ENCODE measurements at places on chromosomes 7 and 10.

- DNase-seq, result no peak
Observed at GRCh38 chr10:114087255-114087654, 43.6 kb downstream of the ADRB1 start.

DNA sequence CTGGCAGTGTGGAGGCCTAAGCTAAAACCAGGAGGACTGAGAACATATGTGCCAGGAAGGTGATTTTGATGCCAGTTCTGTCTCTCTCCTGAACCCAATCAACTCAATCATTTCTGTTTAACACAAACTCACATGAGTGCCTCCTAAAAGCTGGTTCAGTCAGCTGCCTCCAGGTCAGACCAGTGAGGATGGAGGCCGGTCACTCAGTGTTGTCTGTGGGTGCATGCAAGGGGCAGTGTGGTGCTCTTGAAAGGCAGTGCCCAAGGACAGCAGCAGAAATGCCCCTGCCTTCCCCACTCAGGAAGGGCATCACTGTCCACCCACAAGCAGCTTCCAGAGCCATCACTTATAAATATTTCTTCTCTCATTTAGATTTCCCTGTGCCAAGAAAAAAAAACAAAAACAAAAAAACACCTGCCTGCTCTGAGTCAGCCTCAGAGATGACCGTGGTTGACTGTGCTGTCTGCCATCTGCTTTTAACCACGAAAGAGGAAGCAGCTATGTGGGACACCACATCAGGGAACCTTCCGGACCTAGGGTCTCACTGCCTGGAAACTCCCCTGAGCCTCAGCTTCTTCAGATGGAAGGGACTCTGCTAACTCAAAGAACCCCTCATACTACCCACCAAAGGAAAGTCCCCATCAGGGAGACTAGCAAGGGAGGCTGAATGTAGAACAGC is 39.1 kb downstream of the VOPP1 start:
- DNase-seq, result no peak

GRCh38 chr7:139635526-139636302 is 112.2 kb downstream of the CLEC2L start:
- no peak for DNase-seq

DNA sequence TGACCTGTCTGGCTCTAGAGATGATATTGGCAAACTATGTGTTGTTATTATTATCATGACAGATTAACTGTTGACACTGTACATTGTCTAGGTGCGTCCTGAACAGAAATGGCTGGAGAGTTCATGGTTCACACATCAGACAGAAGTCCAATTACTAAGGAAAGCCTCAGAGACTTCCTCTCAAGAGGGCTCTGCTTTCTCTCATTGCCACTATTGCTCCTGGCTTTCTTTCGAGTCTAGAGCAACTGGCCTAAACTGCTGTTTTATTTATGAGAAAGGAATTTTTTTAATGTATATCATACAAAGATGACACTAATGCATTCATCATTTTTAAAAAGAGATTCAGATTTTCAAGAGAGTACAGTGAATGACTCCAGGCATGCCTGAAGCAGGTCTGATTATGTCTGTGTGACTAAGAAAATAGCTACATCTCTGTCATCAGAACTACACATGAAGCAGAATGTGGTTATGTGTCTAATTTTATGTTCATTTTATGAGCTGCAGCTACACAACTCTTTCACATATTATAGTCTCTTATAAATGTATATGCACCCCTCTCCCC is 30.4 kb downstream of the NRCAM start:
- no peak for DNase-seq

DNA sequence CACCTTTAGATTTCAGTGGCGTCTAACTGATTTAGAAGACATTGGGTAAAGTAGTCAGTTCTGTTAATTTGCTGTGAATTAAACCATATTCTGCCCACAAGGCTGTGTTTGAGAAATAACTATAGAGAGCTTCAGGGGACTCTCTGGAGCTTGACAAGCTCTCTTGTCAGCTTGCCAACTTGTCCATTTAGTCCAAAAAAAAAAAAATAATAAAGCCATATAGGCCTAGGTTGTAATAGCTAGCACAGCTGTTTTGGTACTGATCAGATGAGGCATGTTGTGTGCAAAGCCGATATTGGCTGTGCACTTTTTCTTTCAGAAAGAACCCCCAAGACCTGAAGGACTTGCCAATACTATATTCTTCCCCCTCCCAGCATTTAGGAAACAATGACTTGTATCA is 20.2 kb upstream of the ZNF282 start:
- DNase-seq, result no peak
